ENCODE measurements at places on chromosomes 7 and 10.
A peak's percentile ranks its signal among the peaks of the same experiment; 100 is the strongest.

DNA sequence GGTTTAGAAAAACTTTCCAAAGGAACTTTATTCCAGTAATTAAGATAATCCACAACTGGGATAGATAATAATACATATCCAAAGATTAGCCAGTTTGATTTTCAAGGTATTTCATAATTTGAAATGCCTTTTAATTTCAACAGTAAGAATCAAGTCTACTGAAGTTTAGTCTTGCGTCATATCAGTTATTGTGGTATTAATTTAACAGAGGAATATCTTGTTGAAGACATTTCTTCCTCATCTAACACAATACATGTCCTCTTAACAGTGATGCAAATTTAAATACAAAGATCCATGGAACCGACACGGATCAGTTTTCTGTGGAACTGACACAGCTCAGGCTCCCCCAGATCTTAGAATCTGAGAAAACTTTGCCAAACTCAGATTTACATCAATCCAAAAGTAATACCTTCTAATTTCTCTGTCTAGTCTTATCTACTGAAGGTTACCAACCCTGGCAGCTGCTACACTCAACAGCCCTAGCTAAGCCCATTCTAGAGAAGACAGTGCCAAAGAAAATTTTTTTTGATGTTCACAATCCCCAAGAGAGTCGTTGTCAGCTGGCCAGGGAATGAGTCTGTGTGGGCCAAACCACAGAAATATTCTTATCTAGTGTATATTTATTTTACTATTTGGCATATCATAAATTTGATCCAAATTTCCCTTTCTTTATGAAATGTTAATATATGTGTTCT, 365.2 kb upstream of the MEOX2 start:
- DNase-seq: no peak

GRCh38 chr7:44531421-44532380, 9.4 kb downstream of the NPC1L1 start:
- DNase-seq: no peak

DNA sequence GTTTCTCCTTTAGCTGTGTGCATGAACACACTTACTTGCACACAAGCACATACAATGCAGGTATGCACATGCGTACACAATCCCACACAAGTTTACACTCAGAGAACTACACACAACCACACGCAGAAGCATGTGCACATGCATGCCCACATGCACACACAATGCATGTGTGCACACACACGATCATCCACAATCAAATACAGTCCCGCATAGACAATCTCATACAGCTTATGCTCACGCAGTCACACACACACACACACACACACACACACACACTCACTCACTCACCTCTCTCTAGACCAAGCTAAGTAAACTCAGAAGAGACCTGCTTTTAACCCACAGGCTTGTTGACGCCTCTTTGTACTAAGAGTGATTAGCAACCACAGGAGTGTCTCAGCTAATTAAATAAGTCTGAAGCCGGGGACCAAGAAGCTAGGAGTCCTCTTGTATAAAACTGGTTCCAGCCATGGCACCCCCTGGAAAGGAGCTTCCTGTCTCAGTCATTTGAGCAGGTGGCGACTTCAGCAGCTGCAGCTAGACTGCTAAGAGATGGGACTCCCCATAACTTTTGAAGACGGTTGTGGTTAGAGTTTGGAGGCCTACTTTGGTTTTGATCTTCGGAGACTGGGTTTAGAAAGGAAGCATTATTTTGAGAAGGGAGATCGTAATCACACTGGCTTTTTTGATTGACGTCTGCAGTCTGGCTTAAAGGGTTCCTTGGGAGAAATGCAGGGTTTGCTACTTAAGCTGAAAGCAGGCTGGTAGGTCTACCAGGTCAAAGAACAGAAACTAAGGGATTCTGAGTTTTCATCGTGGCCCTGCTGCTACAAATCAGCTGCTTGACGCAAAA, 82.3 kb upstream of the ADRB1 start:
- no peak for DNase-seq

- no peak for DNase-seq
Observed at GRCh38 chr7:117138495-117138894, 184.4 kb downstream of the WNT2 start.

- DNase-seq: no peak
Observed at GRCh38 chr7:88347090-88347489, 40.4 kb upstream of the STEAP4 start.

DNA sequence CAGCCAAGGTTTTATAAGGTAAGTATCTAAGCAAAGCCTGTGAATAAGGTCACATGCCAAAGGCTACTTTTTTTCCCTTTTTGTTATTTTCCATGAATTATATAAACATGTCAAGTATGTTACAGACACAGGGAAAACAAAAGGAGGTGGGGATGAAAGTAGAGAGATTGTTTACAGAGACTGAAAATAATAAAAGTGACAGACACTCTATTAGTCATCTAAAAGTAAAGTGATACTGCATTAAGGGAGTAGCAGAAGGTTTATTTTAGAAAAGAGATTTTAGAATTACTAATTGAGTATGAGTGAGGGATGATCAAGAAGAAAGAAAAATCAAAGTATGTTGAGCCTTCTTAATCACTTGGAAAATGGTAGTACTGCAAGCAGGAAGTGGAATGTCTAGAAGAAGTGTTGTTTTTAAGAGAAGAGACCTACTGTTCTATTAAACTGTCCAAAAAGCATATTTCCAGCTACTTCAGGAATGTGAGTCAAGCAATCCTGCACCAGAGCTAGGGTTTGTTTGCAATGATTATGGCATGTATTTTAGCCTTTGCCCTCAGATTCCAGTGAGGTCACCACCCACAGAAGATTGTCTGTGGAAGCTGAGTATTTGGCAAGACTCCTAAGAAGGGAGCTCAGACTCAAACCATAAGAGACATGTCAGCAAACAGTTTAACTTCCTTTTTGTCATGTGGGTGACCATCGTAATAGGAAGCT, 177.9 kb upstream of the PLXDC2 start:
- DNase-seq: no peak

DNA sequence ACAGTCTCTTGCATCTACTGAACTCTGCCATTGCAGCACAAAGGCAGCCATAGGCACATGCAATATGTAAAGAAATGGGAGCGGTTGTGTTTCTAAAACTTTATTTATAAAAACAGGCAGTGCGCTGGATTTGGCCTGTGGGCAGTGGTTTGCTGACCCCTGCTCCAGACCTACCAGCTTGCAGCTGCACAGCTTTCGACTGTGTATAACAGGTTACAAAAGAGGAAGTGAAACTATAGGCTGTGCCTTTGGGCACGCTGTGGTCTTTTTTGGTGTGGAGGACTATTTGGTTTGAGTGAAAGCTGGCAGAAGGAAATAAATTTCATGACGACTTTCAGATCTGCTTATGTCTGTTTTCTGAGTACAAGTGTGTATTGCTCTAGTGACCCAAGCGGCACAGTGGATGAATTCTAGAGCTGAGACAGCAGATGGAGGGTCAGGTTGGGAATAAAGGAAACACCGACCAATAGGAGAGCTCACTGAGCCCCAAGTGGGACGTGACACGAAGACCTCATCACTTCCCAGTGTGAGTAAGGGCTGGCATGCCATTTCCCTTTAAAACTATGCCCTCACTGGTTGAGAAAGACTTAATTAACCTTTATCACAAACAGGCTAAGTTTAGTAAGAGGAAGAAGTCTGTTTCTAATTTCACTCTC, 152.7 kb downstream of the ANK3 start:
- DNase-seq: no peak

DNA sequence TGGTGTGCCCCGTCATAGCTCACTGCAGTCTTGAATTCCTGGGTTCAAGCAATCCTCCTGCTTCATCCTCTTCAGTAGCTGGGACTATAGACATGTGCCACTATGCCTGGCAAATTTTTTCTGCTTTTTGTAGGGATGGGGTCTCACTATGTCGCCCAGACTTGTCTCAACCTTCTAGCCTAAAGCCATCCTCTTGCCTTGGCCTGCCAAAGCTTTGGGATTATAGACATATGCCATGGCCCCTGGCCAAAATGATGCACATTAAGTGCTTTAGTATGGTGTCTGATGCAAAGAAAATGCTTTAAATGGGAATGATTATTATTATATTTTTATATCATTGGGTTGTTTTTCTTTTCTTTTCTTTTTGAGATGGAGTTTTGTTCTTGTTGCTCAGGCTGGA, 33.2 kb upstream of the VCL start:
- DNase-seq: no peak

GRCh38 chr7:5437348-5437892, 13.8 kb upstream of the TNRC18 start:
- no peak for DNase-seq

DNA sequence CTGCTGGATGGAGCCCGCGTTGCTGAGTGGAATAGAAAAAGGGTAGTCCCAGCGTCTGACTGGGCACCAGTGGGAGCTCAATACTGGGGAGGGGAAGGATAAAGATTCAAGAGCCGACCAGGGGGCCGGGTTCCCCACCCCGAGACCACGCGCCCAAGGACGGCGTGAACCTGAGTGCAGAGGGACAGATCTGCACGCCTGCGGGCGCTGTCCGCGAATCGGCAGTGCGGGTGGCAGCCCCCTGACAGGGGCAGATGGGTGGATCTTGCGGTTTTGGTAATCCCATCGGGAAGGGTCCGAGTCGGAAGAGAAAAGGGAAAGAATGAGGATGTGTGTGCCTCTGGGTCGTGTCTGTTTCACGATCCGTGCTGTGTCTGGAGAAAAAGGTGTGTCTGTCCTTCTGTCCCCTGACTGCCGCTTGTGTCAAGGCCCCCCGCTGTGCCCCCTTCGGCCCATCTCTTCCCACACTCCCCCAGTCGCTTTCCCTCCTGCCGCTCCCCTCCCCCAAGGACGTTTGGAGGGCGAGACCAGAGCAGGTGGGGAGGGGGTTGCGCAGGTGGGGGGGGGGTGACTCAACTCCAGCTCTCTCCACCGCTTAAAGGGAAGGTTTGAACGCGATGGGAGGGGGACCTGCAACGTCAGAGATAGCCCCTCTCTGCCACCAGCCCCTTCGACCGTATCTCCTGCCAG, 734 bp upstream of the VGF start:
- DNase-seq: no peak

DNA sequence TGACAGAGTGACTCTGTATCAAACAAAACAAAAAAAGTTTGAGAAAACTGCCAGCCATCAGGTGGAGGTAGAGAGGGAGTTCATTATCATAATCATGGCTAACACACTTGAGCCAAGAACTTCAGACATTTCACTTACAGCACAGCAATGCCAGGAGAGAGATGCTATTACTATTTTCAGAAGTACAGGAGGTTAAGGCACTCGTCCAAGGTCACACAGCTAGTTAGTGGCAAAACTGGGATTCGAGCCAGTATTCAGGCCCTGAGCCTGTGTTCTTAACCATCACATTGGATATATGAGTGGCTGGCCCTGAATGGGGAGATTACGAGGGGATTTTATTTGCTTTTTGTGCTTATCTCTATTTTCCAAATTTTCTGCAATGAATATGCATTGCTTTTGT, 24.8 kb upstream of the UNC5B start:
- DNase-seq: no peak

DNA sequence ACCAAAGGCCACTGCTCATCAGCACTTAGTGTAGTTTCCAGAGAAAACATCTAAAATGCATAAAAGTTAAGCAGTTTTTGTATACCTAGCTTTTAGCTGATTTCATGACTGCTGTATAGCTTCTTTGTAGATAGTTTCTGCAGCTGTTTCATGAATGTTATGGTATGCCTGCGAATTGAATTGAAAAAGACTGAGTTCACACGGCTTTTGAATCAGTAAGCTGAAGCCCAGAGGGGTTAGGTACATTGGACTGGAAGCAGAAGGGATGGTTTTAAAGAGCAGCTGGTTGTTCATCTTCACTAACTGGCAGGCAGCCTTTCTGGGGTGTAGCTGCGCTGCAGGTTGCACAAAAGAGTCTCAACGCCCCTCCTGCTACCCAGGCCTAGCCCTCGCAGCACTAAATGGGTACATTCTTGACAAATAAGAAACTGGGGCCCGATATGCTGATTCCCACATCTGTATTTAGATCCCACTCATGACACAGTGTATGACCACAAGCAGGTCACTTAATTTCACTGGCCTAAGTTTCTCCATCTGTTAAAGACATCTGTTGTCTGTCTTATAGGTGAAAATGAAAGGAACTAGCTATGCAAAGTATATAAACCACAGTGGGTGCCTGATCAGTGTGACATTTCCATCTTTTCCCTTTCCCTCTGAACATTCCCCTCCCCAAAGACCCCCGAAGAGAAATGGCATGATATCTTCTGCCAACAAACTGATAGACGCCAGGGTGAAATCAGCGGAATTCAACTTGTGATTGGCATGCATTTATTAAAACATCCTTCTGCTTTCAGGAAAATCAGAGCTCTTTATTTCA, 85.9 kb upstream of the AGBL3 start:
- no peak for DNase-seq

GRCh38 chr7:120941064-120941463, 9.5 kb upstream of the ING3 start:
- no peak for DNase-seq

- no peak for DNase-seq
Observed at GRCh38 chr10:92219559-92219958, 71.3 kb downstream of the CPEB3 start.

DNA sequence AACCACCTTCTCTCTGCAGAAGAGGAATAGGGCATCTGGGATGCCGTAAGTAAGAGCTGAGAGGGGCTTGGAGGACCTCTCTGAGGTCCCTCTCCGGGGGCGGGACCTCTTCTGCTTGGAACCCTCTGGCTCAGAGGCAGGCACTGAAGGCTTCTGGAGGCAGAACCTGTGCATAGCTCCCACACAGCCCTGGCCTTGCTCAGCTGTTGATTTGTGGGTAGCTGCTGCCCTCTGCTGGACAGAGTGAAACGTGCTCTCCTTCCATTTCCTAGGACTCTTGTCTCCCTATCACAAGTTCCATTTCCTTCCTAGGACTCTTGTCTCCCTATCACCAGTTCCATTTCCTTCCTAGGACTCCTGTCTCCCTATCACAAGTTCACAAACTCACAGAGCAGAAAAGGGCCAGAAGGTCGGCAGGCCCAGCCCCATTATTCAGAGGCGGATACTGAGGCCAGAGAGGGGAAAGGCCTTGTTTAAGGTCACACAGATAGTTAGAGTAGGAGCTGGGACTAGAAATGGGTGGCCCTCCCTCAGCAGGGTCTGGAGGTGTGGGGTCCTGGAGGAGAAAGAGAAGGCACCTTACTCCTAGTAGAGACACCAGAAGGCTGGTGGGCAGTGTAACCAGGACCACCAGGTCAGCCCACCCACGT, 30.3 kb upstream of the GARS1 start:
- peak; percentile 87 for DNase-seq

DNA sequence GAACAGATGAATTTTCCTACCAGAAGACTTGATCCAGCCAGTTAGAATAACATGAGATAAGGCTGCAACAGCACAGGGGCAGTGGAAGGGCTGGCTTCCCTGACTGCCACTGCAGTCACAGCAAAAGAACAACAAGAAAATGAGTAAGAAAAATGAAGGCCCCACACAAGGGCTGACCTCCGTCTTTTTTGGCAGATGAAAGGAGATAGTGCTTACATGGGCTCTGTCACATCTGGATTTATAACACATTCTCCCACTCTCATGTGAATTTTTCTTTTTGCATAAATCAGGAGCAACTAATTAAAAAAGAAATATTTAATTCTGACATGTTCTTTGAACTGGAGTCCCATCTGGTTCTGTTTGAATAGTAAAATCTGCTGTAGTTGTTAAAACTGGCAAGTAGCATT, 99.6 kb downstream of the NRP1 start:
- no peak for DNase-seq
